ENCODE measurements at places on chromosomes 16 and 17.
A peak's percentile ranks its signal among the peaks of the same experiment; 100 is the strongest.

- no peak for DNase-seq
Observed at GRCh38 chr16:84614073-84614459, 3.8 kb downstream of the COTL1 start.

DNA sequence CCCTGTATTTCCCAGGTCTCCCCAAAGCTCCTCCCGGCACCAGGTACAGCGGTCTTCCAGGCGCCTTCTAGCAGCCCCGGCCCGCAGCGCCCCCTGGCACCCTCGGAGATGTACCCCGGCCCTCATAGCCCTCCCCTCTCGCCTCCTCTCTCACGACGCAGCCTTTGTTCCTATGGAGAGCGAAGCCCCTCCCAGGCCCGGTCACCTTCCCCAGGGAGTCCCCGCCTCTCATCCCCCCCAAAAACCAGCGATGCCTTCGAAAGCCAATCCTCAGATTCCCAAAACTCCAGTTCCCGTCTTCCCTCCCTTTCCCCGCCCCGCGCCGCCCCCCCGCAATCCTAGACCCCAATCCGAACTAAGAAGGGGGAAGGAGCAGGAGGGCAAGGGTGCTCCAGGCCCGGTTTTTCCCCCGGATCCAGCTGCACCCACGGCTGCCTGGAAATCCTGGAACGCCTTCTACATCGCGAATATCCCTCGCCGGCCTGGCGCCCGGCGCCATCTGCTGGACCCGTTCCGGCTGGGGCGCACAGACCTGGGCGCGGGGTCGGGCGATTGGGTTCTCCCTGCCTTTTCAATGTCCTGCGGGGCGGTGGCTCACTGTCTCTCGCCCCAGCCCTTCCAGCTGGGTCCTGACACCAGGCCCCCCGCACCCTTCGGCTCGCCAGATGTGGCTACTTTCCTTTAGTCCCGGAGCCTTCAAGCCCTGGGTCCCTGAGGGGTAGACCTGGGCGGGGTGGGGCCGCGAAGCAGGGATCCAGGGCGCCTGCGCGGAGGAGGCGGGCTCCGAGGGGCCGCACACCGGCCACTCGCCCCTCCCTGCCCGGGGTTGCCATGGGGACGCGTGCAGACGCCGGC lies at the start of gene DNAH2:
Gene DNAH2, plus strand, starts transcription at position 844 of the 855 bp plus-strand sequence. CDS start 1,991 bp downstream, outside the sequence.
- peak; percentile 58 for DNase-seq

DNA sequence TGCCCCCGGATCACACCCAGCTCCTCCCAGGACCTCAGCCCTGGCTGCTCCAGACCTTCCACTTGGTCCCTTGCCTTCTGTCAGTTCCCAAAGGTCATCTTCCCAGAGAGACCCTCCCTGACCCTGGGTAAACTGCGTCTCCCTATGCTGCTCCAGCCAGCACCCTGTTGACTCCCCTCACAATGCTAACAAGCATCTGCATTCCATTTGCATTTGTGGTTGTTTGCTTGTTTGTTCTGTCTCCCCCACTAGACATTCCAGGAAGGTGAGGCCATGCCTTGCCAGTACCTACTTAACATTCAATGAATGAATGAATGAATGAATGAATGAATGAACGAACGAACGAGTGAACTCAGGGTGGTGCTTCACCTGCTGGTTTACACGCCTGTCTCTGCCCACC lies 171.2 kb downstream of the WSCD1 start:
- no peak for DNase-seq

- no peak for DNase-seq
Observed at GRCh38 chr17:57892820-57893595, 43.2 kb upstream of the MRPS23 start.

DNA sequence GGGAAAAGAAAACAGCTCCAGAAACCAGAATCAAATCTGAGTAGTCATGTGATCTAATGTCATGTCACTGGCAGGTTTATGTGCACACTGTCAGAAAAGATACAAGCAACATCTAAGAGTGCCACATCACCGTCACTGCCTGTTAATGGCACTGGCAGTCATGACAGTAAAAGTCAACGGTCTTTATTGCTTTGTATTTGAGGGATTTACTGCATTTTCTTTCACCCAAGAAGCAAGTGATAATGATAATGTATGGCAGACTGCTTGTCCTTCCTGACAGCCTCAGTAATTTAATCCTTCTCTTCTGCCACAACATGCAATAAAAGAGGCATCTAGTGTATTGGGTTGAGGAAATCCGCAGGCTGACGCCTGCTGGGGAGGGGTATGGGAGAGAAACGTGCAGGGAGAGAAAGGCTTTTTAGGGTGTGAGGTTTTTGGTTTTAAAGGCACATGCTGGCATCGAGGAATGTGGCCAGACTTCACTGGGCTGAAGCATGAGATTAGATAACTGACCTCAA lies 92.4 kb downstream of the RPGRIP1L start:
- DNase-seq, result no peak

DNA sequence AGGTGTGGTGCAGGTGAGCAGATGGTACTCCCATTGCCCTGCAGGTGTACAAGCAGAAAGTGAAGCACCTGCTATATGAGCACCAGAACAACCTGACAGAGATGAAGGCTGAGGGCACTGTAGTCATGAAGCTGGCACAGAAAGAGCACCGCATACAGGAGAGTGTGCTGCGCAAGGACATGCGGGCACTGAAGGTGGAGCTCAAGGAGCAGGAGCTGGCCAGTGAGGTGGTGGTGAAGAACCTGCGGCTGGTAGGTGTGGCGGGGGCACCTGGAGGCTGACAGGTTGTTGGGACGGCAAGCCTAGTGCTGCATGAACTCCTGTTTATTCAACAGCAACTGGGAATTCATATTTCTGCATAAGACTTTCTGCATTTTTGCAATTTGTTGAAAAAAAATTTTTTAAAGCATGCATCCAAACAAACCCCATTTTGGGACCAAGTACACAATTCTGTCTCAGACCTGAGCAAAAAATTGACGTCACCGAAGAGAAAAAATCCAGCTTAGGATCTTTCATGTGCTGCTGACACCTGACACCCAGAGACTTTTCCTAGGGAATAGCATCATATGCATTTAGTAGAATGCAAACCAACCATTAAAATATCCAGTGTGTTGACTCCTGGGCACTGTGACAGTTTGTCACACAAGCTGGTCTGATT lies 13.5 kb upstream of the DBNDD1 start:
- no peak for DNase-seq

- DNase-seq, result no peak
Observed at GRCh38 chr16:19525385-19525723, 1.6 kb downstream of the CCP110 start.

- no peak for DNase-seq
Observed at GRCh38 chr17:56536766-56537165, 56.7 kb upstream of the NOG start.

GRCh38 chr17:83200751-83201150 lies 121.3 kb downstream of the METRNL start:
- no peak for DNase-seq

DNA sequence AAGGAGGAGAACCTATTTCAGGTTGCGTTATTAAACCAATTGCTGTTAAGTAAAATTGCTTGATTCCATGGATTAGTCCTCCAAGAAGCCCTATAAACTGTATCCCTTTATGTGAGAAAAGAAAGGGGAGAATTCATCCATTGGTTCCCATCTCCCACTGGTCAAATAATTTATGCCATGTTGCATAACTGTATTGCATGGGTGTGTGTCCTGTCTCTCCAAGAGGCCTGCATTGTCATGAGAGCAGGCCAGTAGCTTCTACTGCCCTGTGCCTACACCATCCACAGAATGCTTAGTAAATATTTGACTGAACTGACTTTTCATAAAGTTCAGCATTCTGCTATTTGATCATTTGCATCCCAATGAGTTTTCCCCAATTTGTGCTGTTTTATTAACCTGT lies 11.7 kb upstream of the TOB1 start:
- DNase-seq, result no peak

GRCh38 chr16:3186946-3187690 lies 886 bp upstream of the OR1F1 start:
- DNase-seq, result no peak
